Motor neuron (in vitro differentiated cells): ENCODE measurements at places on chromosomes 7 and 10.
A peak's percentile ranks its signal among the peaks of the same experiment; 100 is the strongest.

DNA sequence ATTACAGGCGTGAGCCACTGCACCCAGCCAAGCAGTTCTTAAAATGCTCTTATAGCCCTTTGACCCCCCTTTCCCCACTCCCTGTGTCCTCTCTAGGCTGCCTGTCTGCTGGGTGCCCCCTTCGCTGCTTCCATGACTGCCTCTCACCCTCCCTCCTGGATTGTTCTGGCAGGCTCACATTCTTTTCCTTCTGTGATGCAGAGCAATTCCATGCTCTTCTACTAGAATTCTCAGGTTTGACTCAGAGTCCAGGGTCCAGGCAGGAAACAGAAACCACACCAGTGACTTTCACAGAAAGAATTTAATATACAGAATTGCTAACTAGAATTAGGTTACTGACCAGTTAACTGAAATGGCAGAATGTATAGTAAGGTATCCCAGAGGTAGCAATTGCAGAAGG is 244.8 kb downstream of the BAMBI start:
- ATAC-seq = no peak

GRCh38 chr7:3301831-3302618 is 973 bp downstream of the SDK1 start:
- ATAC-seq = no peak

DNA sequence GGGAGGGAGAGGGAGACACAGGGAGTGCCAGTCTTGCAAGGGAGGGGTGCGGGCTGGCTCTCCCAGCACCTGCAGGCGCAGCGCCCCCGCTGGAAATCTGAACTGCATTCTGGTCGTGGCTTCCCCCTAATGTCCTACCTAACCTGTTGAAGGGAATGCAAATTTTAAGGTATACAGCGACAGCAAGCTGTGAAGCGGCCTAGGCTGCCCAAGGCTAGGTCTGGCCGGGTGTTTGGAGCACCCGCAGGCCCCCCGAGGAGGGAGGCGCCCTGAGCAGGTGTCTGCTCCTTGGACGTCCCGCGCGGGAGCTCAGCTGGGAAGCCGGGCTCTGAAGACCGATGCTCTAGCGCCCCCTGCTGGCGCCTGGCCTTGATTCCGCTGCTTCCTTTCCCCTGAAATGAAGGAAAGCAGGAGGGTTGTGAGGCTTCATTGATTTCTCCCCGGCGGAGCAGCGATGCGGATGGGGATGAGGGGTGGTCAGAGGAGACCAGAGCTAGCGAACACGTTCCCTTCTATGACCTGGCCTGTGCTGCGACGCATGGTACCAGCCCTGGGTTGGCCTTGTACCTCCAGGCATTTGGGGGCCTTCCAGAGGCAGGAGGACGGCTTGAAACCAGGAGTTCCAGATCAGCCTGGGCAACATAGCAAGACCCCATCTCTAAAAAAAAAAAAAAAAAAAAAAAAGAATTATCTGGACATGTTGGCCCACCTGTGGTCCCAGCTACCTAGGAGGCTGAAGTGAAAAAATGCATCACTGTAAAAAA is 601.3 kb downstream of the GALNT17 start:
- peak; percentile 97 for ATAC-seq

- no peak for ATAC-seq
Observed at GRCh38 chr7:68384581-68384980, 1213.7 kb upstream of the AUTS2 start.

DNA sequence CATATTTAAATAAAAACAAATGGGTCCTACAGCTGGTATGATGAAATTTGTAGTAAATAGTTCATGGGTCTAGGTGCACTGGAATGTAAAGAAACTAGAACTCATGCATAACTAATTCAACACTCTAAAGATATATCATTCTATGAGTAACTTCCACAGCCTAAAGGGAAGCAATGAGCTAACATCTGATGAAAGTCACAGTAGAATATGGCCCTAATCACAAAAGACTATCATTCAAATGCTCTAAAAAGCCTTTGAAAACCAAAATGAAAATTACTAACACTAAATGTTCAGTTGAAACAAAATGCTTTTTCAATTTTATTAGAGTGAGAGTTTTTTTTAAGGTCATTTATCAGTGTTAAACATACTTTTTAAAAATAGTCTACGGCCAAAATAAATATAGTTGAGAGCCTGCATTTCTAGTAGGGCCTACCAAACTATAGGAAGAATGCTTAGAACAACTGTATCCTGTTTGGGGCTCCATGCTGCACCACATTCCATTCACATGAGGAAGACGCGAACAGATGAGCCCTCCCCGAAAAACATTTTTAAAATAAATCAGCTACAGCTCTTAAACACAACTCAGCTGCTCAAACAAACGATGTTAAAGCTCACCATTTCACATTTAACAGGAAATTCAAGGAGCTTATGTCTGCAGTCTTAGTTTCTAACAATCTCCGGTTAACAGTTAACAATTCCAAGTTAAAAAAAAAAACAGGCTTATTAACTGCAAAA is 134.5 kb downstream of the NRBF2 start:
- peak; percentile 5 for ATAC-seq

GRCh38 chr10:130606001-130606405 is 469.8 kb downstream of the GLRX3 start:
- ATAC-seq = peak; percentile 77

DNA sequence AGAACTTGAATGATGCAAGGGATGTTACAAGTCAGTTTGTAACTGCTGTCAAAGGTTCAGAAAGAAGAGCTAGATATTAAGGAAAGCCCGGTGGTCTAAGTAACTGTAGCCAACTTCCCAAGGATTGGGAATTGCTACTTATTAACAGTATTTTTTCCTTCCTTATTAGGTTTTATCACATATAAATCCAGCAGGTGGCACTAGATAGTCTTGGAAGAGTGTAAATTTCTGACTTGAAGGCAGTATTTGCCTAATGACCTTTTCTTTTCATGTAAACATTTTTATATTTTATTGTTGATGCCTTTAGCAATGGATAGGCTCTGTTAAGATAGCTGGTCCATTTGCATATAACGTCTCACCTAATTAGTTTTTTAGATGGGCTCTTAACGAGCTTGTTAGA is 51.2 kb downstream of the ANLN start:
- ATAC-seq = no peak

- no peak for ATAC-seq
Observed at GRCh38 chr7:37174460-37174859, 274.2 kb downstream of the ELMO1 start.

- ATAC-seq = no peak
Observed at GRCh38 chr7:137611606-137612005, 235.2 kb downstream of the DGKI start.

DNA sequence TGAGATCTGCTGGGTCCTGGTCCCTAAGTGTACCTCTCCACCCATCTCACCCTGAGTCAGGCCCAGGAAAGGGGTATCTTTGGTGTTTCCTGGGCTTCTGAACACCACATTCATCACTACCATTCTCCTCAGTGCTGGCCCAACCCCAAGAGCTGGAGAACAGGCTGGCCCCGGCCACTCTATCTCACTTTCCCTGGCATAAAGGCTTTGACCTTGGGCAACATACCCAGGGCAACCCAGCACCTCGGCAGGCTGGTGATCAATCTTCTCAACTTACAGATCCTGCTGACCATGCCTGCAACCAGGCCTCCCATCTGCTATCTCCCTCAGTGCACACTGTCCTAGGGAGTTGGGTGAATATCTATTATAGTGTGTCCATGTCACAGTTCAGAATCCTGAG is 2.1 kb downstream of the VSIR start:
- ATAC-seq = no peak

- ATAC-seq = no peak
Observed at GRCh38 chr7:29076631-29077030, 69.7 kb downstream of the CPVL start.

GRCh38 chr7:30932562-30932961 is 20.9 kb downstream of the AQP1 start:
- no peak for ATAC-seq

- no peak for ATAC-seq
Observed at GRCh38 chr7:103773726-103774125, 215.7 kb downstream of the RELN start.

DNA sequence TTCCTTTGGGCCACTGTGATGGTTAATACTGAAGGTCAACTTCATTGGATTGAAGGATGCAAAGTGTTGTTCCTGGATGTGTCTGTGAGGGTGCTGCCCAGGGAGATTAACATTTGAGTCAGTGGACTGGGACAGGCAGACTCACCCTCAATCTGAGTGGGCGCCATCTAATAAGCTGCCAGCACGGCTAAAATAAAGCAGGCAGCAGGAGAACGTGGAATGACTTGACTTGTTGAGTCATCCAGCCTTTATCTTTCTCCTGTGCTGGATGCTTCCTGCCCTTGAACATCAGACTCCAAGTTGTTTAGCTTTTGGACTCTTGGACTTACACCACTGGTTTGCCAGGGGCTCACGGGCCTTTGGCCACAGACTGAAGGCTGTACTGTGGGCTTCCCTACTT is 1046.9 kb downstream of the TYW1 start:
- ATAC-seq = no peak

DNA sequence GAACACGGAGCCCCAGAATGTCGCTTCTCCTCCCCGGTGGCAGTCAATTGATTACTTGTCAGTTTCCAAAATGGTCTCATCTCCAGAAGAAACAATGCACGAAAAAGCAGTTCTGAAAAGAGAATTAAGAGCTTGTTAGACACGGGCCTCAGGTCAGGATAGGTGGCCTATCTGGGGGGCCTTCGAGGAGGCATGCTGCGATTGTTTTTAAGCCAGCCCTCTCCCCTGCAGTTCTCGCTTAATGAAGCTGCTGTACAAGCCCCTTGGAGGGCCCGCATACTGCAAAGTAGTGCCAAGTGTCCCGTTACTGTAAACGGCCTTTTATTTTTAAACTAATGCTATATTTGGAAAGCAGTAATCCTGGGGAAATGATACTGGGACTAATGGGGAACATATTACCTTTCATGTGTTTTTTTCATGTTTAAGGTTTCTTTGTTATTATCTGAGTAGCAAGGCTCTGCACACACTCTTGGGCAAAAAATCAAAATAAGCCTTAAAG is 114.8 kb upstream of the TCF7L2 start:
- peak; percentile 51 for ATAC-seq

DNA sequence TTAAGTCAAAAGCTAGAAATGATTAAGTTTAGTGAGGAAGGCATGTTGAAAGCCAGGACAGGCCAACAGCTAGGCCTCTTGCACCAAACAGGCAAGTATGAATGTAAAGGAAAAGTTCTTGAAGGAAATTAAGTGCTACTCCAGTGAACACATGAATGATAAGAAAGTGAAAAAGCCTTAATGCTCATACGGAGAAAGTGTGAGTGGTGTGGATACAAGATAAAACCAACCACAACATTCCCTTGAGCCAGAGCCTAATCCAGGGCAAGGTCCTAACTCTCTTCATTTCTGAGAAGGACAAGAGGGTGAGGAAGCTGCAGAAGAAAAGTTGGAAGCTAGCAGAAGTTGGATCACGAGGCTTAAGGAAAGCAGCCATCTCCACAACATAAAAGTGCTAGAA is 53.0 kb downstream of the DNAJC1 start:
- no peak for ATAC-seq

- no peak for ATAC-seq
Observed at GRCh38 chr7:140707132-140707531, 10.6 kb downstream of the NDUFB2 start.

- ATAC-seq = no peak
Observed at GRCh38 chr10:75547391-75548298, 116.2 kb downstream of the LRMDA start.

DNA sequence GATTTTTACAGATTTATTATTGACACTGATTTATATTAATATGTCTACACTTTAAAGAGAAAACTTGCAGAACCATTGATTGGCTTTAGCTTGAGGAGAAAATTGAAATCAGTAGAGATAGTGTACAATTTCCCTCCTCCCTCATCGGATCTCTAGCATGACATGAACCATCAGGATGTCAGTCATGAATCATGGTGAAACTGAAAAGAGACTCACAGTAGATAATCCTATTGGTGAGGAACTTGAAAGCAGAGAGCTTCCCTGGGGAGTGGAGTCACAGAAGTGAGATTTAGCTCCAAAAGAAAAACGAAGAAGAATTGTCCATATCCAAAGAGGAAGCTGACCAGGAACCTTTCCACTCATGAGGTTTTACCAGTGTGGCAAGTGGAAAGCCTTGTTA is 346.8 kb downstream of the ABCA13 start:
- no peak for ATAC-seq

- ATAC-seq = no peak
Observed at GRCh38 chr10:95336702-95337101, 45.9 kb upstream of the PDLIM1 start.

GRCh38 chr10:58857251-58857805 is 319.1 kb upstream of the PHYHIPL start:
- ATAC-seq = no peak

DNA sequence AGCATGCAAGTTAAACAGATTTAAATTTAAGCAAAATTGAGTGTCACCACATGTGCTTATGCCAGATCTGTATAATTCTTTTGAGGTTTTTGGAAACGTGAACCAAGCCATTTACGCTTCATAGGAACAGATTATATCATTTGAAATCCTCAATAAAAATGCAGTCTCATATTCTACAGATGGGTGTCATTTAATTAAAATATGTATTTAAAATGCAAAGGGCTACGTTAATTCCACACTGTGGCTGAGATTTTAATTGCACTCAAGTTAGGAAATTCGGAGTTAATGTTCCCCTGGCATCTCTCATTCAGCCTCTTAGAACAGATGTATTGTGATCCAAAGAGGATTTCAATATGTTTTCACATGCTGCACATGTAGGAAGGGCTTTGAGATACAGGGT is 164.5 kb upstream of the LRGUK start:
- no peak for ATAC-seq

DNA sequence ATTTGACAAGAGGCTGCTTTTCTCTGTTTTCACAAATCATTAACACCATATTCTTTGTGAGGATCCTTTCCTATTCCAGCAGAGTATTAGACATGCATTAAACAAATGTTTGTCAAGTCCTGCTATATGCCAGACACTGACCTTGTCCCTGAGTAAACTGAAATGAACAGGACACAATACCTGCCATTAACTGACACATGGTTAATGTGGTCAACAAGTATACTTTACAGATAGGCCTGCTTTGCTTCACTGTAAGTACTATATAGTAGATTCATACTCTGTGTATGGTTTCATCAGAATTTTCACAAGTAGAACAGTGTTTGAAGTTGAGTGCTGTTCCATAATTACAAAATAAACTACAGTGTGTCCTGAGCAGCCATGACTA is 5.9 kb downstream of the TNKS2 start:
- ATAC-seq = no peak

DNA sequence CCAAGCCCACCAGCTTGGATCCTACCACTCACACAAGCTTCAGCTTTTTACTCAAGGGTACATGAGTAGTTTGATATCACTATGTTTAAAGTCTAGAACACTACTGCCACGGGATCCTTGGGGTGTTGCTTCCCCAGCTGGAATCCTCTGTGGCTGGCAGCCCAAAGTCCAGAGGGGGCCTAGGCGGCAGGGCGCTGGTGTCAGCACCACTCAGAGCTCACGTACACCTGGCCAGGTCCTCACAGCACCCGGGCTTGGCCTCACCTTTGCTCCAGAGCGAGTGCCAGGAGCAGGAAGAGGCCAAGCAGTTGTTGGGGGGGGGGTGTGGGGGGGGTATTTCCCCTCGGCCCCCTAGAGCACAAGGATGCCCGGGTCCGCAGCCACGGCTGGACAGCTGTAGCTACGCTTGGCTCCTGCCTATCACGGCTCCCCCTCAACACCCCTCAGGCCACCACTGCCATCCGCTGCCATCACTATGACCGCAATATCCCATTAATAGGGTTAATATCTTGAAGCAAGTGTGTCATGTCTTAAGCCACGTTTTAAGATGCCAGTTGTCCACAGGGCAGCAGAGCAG is 17.0 kb downstream of the ZDHHC6 start:
- no peak for ATAC-seq

- no peak for ATAC-seq
Observed at GRCh38 chr10:111879969-111880368, 303.6 kb downstream of the GPAM start.

- no peak for ATAC-seq
Observed at GRCh38 chr10:110431659-110432058, 66.0 kb upstream of the DUSP5 start.
